ENCODE measurements at places on chromosomes 12 and 14.

DNA sequence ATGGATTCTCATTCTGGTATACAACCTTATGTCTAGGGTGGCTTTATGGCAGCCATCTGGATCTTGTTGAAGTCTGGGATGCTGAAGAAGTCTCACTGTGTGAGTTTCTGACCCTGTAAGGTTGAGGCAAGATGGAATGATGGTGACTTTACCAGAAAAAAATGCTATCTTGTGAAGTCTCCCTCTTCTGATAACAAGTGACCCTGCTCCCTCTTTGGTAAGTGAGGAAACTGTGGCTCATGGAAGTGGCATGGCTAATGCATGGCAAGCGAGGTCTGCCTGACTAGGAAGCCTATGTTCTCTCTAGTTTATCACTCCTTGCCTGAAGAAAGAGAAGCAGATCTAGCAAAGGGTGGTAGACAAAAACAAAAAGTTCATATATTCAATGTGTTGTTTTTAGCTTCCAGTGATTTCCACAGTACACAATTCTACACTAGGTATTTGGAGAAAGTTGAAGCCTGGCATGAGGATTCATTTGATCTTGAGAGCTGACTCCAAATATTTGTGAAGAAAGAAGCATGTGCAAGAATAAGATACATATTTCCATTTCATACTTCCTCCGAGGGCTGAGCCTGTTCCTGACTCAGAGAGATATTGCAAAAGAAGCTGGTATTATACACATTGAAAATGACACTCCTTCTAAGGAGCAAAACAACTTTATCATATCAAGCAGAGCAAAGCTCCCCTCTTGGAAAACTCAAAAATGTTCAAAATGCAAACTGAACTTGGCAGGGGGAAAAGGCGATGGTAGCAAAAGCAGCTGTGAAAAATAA lies 63.6 kb downstream of the HELB start:
- no peak for DNase-seq

GRCh38 chr12:18368594-18368993 lies 107.3 kb downstream of the PIK3C2G start:
- DNase-seq = no peak

DNA sequence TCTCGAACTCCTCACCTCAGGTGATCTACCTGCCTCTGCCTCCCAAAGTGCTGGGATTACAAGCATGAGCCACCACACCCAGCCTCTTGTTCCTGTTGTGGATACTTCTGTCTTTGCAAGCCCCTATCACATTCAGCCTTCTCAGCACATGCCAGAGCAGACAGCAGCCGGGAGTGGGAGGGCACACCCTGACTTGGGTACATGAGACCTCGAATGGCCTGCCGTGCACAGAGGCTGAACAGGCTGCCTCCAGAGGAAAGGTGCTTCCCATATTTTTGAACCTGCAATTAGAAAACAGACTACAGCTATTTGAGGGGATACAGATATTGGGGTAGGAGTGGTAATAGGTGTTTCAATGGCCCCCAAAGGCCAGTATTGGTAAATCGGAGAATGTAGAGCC lies 307.3 kb upstream of the DIO3 start:
- no peak for DNase-seq

GRCh38 chr12:90331821-90332220 lies 623.2 kb downstream of the CCER1 start:
- no peak for DNase-seq

DNA sequence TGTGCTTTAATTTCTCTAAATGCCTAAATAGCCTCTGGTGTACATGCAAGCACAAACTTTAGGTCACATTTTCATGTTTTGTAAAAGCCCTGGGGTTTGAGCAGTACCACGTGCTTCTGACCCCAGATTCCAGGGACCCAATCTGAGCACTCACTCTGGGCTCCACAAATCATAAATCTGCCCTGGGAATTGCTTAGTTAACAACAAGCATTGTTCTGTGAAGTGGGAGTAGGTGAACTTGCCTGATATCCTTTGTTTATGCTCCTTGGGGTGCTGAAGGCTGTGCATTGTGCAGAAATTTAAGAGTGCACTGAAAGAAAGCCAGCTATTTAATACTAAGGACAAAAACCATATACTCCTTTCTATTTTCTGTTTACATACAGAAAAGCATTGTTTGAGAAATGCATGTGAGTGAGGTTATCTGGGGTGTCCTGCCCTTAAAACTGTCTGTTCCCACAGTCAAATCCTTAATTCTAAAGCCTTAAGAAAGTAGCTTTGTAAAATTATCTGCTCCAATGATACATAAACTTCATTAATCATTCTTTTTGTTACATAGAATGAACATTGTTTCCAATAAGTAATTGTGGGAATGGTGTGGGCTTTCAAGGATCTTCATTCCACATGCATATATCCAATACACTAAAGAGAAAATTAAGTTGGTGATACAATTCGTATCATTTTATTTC lies 258.6 kb upstream of the NPAS3 start:
- DNase-seq = no peak

GRCh38 chr12:28415755-28416154 lies 225.5 kb downstream of the CCDC91 start:
- DNase-seq = no peak
